NCI-H774 (cell line): ENCODE measurements at places on chromosomes 7 and 10.

- no peak for DNase-seq
Observed at GRCh38 chr10:124389613-124390361, 28.9 kb downstream of the OAT start.

- DNase-seq = no peak
Observed at GRCh38 chr10:127293640-127294039, 97.2 kb upstream of the INSYN2A start.

- no peak for DNase-seq
Observed at GRCh38 chr10:120729547-120729946, 121.6 kb upstream of the WDR11 start.

- DNase-seq = no peak
Observed at GRCh38 chr10:43220657-43221418, 46.0 kb downstream of the RASGEF1A start.

GRCh38 chr7:52781250-52781649 lies 254.2 kb upstream of the POM121L12 start:
- no peak for DNase-seq

DNA sequence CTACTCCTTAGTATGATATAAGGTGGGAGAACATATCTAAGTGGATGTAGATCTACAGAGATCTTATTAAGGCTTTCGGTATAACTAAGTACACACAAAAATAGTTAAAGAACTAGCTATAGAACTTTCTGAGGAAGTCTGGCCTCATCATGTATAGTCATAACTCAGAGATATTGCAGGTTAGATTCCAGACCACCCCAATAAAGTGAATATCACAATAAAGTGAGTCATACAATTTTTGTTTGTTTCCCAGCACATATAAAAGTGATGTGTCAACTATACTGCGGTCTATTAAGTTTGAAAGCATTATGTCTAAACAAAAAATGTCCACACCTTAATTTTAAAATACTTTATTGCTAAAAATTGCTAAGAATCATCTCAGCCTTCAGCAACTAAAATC lies 24.7 kb upstream of the SEMA3A start:
- no peak for DNase-seq
